Hepatocyte (in vitro differentiated cells): ENCODE measurements at places on chromosomes 7 and 10. TPM values are rescaled to one million over a fixed set of nuclear protein-coding genes. Genes with fewer than 3 reads are reported as not detected.

PROSER2 gene
- total RNA-seq, result 7.2 and 13.3 TPM in 2 replicates

DNA sequence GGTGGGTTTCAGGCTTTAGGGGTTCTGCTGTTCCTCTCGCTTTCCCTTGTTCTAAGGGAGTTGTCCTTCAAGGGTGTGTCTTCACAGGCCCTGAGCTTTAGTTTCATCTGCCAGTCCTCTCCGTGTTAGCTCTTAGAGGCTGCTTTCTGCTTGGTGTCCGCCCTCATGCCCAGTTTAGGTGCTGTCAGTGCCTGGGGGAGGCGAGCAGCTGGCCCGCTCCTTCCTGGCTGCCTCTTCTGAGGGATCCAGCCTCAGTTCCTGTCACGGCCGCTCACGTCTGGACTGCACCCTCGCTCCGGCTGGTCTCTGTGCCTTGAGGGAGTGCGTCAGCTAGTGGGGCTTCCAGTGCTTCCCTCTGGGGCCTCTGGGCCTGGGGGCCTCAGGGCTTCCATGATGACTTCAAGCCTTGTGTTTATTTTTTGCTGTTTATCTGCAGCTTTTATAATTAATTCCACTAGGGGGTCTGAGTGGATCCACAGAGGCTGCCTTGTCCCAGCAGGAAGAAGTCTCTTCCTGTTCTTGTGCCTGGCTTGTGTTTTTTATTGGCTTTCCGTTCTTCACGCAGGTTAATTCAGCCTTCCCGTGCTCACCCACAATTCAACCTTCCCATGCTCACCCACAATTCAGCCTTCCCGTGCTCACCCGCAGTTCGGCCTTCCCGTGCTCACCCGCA lies 33.0 kb downstream of the WDR37 start:
- no peaks in the 10 kb centered on the region for H3K27me3 ChIP-seq
- no peaks in the 10 kb centered on the region for H3K4me1 ChIP-seq
- DNase-seq, result no peak
- no peak overlapping the region for H3K27ac ChIP-seq
- H3K4me3 ChIP-seq, result no peak overlapping the region

GRCh38 chr10:79406683-79407422 lies 38.6 kb downstream of the ZCCHC24 start:
- no peak overlapping the region for H3K4me3 ChIP-seq
- peak overlapping the region; percentile 93 for H3K27ac ChIP-seq
- no peaks in the 10 kb centered on the region for H3K36me3 ChIP-seq

PLXNA4 gene
- 4.7 and 4.8 TPM in 2 replicates for total RNA-seq

PON1 gene
- total RNA-seq, result 29.2 and 37.4 TPM in 2 replicates

GRCh38 chr10:18303851-18304801 lies 163.9 kb downstream of the CACNB2 start:
- H3K4me1 ChIP-seq, result no peaks in the 10 kb centered on the region
- no peaks in the 10 kb centered on the region for H3K27me3 ChIP-seq
- DNase-seq, result no peak
- H3K36me3 ChIP-seq, result no peaks in the 10 kb centered on the region
- H3K27ac ChIP-seq, result no peak overlapping the region

CYP2C18 gene
- total RNA-seq, result 18.5 and 19.5 TPM in 2 replicates

GRCh38 chr10:79417266-79417665 lies 28.2 kb downstream of the ZCCHC24 start:
- H3K4me3 ChIP-seq, result no peak overlapping the region
- H3K27me3 ChIP-seq, result no peaks in the 10 kb centered on the region

CROT gene
- 50.7 and 57.4 TPM in 2 replicates for total RNA-seq

GRCh38 chr7:19480383-19480782 lies 228.5 kb downstream of the POLR1F start:
- no peaks in the 10 kb centered on the region for H3K27me3 ChIP-seq
- no peak overlapping the region for H3K27ac ChIP-seq
- H3K36me3 ChIP-seq, result no peaks in the 10 kb centered on the region
- no peaks in the 10 kb centered on the region for H3K4me1 ChIP-seq
- H3K4me3 ChIP-seq, result no peak overlapping the region
- no peak for DNase-seq

DNA sequence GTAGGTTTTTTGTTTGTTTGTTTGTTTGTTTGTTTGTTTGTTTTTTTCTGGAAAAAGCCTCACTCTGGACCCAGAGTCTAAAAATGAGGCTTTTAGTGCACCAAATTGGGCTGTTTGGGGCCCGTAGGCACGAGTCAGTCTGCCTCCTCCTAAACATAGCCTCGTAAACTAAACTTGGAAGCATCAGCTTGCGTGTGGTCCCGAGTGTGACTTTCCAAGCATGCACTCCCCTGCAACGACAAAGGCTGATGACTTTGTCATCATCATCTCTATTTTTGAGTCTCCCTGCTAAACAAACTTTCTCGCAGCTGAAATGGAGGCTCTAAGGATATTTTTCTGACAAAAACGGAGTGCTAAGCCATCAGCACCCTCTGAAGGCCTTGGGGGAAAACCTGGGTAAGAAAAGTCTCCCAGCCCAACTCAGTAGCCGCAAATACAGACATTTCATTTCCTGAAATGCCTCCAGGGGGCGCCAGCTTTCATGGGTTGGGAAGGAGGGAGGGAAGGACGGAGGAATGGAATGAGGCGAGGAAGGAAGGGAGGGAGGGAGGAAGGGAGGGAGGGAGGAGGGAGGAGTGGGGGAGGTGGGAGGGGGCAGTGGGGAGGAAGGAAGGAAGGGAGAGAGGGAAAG lies 245.9 kb downstream of the KCNMA1 start:
- no peak overlapping the region for H3K4me3 ChIP-seq
- peak; percentile 91 for DNase-seq
- H3K36me3 ChIP-seq, result no peaks in the 10 kb centered on the region
- peak overlapping the region; percentile 57 for H3K27ac ChIP-seq
- H3K4me1 ChIP-seq, result peaks cover 25% of the 10 kb centered on the region

FAM221A gene
- 14.4 and 17.5 TPM in 2 replicates for total RNA-seq

IGF2BP3 gene
- 73.1 and 75.7 TPM in 2 replicates for total RNA-seq

DNA sequence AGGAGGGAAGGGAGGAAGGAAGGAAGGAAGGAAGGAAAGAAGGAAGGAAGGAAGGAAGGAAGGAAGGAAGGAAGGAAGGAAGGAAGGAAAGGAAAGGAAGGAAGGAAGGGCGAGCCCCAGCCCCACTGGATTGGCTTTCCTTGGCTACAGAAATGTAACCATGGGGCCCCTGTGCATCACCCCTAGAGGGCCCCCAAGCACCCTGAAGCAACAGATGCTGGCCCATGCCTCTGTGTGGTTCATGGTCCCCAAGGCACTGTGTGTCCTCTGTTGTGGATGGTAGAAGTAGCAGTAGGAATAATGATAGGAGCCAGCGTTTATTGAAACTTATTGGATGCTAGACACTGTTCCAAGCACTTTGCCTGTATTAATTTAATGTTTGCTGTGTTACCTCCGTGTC lies 116.6 kb upstream of the MACROH2A2 start:
- H3K36me3 ChIP-seq, result no peaks in the 10 kb centered on the region
- H3K27ac ChIP-seq, result no peak overlapping the region
- peaks cover 4% of the 10 kb centered on the region for H3K27me3 ChIP-seq

- no peak for DNase-seq
- H3K36me3 ChIP-seq, result no peaks in the 10 kb centered on the region
- no peak overlapping the region for H3K27ac ChIP-seq
- H3K27me3 ChIP-seq, result no peaks in the 10 kb centered on the region
Observed at GRCh38 chr7:157520249-157520648, 183.4 kb downstream of the DNAJB6 start.

DNA sequence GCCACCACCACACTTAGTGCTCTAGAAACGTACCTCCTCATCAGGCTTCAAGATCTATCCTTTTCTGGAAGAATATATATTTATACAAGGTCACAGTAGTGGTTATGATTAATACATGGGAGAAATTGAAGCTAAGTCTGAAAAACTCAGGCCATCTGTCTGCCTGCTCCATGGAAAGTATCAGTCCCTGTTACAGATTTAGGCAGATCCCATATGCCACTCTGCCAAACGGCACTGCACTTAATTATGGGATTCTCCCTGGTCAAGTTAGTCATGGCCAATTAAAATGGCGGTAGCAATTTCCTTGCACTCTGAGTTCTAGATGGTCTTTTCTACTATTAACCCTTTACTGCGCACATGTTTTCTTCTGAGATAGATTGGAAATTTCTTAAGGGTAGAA lies 740.0 kb downstream of the SUGCT start:
- no peaks in the 10 kb centered on the region for H3K4me1 ChIP-seq
- DNase-seq, result no peak
- H3K27ac ChIP-seq, result no peak overlapping the region
- no peak overlapping the region for H3K4me3 ChIP-seq

DNA sequence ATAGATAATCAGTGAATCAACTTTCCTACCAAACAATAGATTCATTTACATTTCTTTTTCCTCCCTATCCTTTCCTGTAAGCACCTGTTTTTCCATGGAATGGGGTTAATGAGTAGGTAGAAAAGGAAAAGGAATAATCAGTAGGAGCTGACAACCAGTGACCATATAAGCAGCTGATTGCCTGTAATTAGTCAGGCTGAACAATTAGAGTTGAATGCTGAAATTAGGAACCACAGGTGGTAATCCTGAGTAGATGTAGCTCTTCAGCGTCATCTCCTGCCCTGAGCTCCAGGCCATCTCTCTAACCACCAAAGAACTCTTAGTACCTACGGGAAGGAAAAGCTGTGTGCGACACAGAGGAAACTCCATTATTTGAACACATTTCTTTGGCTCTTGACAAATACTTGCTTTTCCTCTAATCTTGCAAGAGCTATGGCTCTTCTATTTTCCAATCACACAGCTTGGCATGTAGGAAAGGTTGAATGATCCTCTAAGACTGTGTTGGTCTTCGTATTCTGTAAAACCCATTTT lies 63.8 kb downstream of the KLHDC10 start:
- no peaks in the 10 kb centered on the region for H3K27me3 ChIP-seq
- no peaks in the 10 kb centered on the region for H3K36me3 ChIP-seq

GRCh38 chr7:137539111-137539715 lies 195.7 kb upstream of the PTN start:
- H3K27me3 ChIP-seq, result no peaks in the 10 kb centered on the region
- no peak overlapping the region for H3K4me3 ChIP-seq
- H3K4me1 ChIP-seq, result peaks cover 4% of the 10 kb centered on the region
- H3K27ac ChIP-seq, result peak overlapping the region; percentile 29
- DNase-seq, result no peak
- H3K36me3 ChIP-seq, result no peaks in the 10 kb centered on the region

- DNase-seq, result no peak
- peak overlapping the region; percentile 30 for H3K27ac ChIP-seq
Observed at GRCh38 chr10:60914690-60915141, 29.3 kb downstream of the RHOBTB1 start.

DNA sequence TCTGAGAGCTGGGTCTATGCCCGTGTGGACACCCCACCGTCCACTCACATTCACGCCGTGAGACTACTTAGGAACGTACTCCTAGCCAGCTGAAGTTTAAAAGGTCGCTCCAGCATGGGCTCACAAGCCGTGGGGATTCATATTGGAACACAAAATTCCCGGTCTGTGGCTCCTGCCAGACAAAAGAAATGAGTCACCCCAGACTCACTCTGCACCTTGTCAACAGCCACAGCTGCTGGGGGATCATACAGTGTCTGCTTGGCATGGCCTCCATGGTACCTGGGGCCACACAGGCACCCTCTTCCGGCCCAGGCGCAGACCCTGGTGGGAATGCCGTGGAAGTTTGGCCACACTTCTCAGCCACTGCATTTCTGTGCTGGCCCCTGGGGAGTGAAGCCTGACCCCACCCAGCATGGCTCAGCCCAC lies 228.4 kb downstream of the DNAJB6 start:
- no peaks in the 10 kb centered on the region for H3K27me3 ChIP-seq
- no peaks in the 10 kb centered on the region for H3K4me1 ChIP-seq
- no peaks in the 10 kb centered on the region for H3K36me3 ChIP-seq
- no peak overlapping the region for H3K4me3 ChIP-seq
- no peak for DNase-seq

DNA sequence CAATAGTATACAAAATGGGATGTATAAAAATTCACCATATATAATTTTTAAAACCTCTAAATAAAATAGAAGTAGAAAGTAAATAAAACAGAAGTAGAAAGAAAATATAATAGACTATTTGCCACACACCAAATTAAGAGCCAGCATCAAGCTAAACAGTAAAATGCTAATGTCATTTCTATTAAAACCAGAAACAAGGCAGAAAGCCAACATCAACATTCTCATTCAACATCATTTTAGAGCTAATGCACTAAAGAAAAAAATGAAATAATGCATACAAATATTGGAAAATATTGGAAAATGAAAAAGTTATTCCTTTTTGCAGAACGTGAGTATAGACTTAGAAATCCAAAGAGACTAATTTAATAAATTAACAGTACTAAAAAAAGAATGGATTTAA lies 23.4 kb upstream of the RELN start:
- H3K27me3 ChIP-seq, result no peaks in the 10 kb centered on the region
- H3K36me3 ChIP-seq, result no peaks in the 10 kb centered on the region
- H3K4me1 ChIP-seq, result no peaks in the 10 kb centered on the region
- H3K4me3 ChIP-seq, result no peak overlapping the region
- no peak for DNase-seq
- H3K27ac ChIP-seq, result no peak overlapping the region

TNS3 gene
- 64.5 and 73.3 TPM in 2 replicates for total RNA-seq

DNA sequence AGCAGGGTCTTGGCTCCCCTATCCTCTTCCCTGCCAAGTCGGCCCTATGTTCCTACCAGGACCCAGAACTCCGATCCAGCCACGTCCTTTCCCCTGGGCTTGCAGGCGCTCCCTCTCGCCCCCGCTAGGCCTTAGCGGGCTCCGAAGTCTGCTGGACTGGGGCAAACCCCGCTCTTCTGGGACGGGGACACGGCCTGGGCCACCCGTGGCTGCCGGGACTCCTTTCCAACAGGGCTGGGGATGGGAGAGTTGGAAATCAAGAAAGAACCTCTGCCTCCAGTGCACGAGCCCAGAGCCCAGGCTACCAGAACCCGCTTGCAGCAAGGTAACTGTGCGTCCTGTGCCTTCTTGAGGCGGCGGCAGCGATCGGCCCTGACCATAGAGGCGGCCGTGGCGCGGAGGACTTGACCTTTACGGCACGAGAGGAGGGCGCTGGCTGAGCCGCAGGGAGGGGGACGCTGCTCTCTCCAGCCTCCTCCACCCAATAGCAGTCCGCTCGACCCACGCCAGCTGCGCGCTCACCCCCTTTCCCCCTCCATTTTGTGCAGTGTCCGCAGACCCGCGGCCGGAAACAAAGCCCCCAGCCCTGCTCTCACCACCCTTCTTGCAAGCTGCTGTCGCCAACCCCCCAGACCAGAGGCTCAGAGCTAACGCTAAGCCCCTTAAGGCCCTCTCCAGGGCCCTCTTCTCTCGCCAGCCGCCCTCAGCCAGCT lies 7.0 kb upstream of the HOXA11 start:
- DNase-seq, result no peak
- peak overlapping the region; percentile 34 for H3K4me3 ChIP-seq
- peaks cover 35% of the 10 kb centered on the region for H3K4me1 ChIP-seq
- peak overlapping the region; percentile 97 for H3K27ac ChIP-seq
- H3K36me3 ChIP-seq, result no peaks in the 10 kb centered on the region
- peaks cover 88% of the 10 kb centered on the region for H3K27me3 ChIP-seq
